NCI-H226 (cell line): ENCODE measurements at places on chromosomes 4 and X.
A peak's percentile ranks its signal among the peaks of the same experiment; 100 is the strongest.

DNA sequence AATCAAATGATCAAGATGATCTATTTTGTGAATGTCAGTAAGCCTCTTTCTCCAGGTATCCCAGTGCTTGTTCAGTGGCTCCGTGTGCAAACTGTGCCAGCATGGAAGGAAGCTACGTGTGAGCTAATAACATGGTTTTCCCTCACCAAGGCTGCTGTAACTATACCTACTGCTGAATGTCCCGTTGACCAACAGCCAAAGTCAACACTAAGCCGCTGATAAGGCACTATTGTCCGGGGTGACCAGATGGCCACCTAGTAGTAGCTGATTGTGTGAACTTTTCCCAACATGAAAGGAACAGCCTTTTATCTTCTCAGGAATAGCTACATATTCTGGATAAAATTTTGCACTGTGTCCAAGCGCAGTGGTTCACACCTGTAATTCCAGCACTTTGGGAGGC lies 58.0 kb upstream of the ABCG2 start:
- no peak for DNase-seq

GRCh38 chr4:6695660-6696610 lies 2.3 kb downstream of the S100P start:
- DNase-seq = no peak

DNA sequence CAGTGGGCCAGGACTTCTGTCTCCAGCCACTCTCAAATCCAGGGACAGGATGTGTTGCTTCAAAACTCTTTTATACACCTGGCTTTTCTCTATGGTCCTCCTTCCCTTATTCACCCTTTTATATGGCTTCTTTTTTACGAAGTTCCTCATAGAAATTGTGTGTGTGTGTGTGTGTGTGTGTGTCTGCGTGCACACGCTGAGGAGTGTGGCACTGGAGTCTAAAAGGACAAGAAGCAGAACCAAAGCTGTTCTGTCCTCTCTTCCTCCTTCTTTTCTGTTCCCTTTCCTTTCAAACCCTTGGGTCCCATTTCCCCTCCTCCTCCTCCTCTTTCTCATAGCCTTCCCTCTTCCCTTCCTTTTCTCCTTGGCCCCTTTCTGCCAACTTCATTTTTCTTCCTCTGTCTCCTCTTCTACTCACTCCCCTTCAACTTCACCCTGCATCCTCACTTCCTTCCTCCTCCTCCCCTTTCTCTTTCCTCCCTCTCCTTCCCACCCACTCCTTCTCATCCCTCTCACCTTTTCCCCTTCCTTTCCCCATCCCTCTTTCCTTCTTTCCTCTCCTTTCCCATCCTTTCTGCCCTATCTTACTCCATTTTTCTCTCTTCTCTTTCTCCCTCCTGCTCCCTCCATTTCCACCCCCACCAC lies 360.5 kb downstream of the MID1IP1 start:
- no peak for DNase-seq

DNA sequence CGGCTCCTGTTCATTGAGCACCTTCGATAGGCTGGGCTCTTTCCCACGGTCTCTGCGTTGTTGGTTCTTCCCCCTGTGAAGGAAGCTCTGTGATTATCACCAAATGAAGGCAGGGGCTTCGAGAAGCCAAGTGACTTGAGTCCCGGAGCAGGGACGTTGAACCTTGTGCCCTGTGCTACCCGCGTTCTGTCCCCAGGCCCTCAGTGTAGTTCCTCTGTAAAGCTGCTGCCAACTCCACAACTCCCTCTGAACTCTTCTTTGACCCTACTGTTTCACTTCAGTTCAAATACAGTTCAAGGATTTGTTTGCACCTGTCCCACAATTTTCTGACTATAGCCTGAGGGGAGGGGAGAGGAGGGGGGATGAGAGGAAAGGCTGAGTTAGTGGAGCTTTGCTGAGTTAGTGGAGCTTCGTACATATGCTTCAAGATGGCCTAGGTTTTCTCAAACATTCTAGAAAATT lies 635 bp upstream of the PHF8 start:
- DNase-seq = no peak

DNA sequence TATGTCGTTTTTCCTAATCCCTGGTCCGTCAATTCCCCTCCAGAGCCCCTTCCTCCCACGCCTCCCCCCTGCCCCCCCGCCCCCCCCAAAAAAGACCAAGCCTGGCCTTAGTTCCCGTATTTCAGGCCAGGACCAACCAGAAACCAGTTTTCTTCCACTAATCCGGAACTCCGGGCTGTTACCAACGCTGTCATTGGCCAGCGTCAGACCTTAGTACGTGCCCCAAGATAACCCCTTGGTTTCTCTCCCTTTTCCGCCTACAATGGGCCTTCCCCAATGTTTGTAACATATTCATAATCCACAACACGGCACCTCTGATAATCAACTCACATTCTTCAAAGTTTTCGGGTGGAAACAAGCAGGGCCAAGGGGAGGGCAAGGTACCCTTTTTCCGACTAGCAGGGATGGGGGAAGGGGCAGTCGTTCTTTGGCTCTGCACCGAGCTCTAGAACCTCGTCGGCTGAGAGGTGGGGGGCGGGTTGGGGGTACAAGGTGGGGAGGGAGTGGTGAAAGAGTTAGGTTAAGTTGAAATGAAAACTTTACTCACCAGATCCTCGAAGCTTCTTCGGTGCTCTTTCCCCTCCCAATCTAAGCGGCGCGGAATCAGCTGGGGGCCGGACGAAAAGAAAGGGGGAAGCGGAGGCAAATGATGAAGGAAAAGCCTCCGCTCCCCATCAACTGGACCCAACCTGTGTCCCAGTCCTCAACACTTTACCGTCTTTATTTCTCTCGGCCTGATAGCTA lies 1.5 kb downstream of the BRWD3 start:
- DNase-seq = peak; percentile 66

GRCh38 chr4:26342328-26343037 lies 21.7 kb downstream of the RBPJ start:
- peak; percentile 78 for DNase-seq

- DNase-seq = no peak
These were observed 476.9 kb upstream of the SLIT2 start for GRCh38 chr4:19774690-19775256.
